ENCODE measurements at places on chromosomes 3 and 15.
A peak's percentile ranks its signal among the peaks of the same experiment; 100 is the strongest.

GRCh38 chr15:41659855-41660234, 360 bp upstream of the MGA start:
- DNase-seq, result no peak

- DNase-seq, result no peak
Observed at GRCh38 chr3:43323541-43323940, 37.2 kb downstream of the SNRK start.

DNA sequence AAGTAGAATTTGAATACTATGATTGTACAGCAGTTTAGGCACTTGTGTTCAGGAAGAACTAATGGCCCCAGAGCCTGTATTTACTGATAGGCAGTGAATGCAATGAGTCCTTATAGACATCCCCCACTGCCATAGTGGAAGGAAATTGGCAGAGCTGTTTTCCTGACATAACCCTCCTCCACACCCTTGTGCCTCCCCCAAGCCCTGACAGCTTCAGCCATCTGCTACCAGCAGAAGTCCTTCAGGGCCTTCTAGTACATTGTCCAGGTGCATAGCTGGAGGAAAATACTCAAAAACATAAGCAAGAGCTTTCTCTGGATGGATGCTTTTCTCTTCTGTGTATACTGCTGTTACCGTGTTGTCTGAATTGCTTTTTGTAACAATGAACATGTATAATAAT, 20.6 kb downstream of the ARHGAP31 start:
- no peak for DNase-seq

GRCh38 chr15:100958326-100959065, 39.3 kb downstream of the LRRK1 start:
- no peak for DNase-seq

DNA sequence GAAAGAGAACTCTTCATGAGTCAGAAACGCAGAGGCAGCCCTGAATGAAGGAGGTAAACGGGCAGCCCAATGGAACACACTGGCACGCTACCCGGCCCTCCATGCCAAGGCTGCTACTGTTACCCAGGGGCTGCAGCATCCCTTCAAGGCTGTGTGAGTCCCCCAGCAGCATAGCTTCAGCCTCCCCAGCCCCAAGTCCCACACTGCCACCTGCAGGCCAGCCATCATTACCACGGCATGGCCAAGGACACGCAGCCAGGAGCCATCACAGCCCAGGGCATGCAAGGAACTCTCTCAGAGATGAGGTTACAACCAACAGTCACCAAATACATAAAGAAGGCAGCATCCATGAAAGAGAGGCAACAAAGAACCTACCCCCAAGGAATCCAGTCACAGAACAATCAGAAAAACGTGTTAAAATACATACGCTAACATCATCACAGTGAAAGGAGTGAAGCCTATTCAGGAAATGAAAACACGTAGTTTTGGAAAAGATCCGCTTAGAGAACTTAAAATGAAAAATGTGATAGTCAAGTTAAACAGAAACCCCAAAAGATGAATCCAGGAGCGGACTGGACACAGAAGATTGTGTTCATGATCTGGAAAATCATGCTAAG, 22.4 kb downstream of the PLA2G4F start:
- DNase-seq, result no peak

- DNase-seq, result no peak
Observed at GRCh38 chr3:8438507-8439079, 63.0 kb upstream of the LMCD1 start.

DNA sequence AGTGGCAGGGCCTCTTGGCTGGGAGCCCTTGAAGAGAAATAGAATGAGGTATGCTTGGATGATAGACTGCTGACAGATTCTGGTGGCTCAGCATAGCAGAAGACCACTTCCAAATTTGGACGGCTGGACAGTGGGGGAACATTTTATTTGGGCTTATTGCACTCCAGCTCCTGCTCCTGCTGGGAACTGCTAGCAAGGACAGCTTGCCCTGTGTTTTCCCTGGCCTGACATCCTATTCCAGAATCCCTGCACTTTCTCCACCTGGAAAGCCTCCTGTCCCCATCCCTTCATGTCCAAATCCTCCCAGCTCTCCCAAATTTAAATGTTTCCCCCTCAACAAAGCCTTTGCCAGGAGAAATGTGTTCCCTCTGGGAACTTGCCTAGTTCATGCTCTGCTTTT, 9.8 kb upstream of the COLQ start:
- DNase-seq, result no peak

GRCh38 chr3:128568602-128569490, 75.8 kb upstream of the GATA2 start:
- no peak for DNase-seq

- peak; percentile 1 for DNase-seq
Observed at GRCh38 chr3:136818191-136818768, 646 bp upstream of the SLC35G2 start.

- DNase-seq, result no peak
Observed at GRCh38 chr3:121362035-121362734, 183.6 kb downstream of the POLQ start.

- no peak for DNase-seq
Observed at GRCh38 chr3:84108442-84108971, 850.3 kb upstream of the CADM2 start.

- no peak for DNase-seq
Observed at GRCh38 chr15:100095541-100096247, 246.1 kb downstream of the ADAMTS17 start.

DNA sequence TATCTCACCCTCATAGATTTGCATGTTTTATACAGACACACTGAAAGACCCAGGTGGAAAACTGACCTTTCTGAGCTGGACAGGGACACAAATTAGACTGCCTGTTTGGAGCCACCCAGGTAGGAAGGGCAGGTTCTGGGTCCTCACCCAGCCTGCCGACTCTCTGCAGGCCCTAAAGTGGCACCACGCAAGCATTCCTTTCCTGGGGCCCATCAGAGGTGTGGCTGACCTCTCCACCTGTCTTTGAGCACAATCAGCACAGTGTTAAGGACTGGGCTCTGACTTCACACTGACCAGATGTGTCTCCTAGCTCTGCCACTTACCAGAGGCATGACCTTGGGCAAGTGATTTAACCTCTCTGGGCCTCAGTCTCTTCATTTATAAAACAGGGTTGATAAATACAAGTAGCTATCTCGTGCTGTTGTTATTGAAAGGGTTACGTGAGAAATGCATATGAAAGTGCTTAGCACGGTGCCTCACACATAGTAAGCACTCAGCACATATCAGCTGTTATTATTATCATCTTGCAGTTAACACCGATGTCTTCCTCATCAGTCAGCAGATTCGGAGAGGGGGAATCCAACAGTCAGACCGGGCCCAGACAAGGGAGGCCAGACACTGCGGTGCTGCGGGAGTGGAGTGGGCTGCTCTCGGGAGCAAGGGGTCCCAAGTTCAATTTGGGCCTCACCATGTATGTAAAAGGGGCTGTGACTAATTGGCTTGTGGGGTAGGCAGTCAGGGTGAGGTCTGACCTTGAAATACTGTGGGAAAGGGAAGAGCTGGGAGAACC, 2.0 kb upstream of the TBC1D2B start:
- no peak for DNase-seq

GRCh38 chr15:89321521-89322410, 12.9 kb downstream of the POLG start:
- no peak for DNase-seq

- no peak for DNase-seq
Observed at GRCh38 chr3:65664931-65665330, 373.8 kb downstream of the MAGI1 start.

DNA sequence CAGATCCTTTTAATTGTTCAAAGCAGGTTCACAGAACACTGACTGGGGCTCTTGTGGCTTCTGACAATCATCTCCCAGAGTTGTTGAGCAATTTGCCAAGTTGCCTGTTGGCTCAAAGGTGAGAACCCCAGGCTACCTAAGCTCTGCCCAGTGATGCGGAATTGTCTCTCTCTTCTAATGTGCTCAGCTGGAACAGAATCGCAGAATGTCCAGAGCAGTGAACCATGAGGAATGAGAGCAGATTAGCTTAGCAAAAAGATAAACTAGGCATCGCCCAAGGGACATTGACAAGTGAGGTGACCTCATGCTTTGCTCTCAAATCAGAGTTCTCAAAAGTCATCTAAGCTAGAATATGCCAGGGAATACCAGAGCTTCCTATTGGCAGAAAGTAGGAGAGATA, 148.1 kb downstream of the WDR76 start:
- DNase-seq, result no peak

Measured in T-helper 2 cell (primary cell).